Activated naive CD4-positive, alpha-beta T cell (primary cell): ENCODE measurements at places on chromosomes 3 and 15.

DNA sequence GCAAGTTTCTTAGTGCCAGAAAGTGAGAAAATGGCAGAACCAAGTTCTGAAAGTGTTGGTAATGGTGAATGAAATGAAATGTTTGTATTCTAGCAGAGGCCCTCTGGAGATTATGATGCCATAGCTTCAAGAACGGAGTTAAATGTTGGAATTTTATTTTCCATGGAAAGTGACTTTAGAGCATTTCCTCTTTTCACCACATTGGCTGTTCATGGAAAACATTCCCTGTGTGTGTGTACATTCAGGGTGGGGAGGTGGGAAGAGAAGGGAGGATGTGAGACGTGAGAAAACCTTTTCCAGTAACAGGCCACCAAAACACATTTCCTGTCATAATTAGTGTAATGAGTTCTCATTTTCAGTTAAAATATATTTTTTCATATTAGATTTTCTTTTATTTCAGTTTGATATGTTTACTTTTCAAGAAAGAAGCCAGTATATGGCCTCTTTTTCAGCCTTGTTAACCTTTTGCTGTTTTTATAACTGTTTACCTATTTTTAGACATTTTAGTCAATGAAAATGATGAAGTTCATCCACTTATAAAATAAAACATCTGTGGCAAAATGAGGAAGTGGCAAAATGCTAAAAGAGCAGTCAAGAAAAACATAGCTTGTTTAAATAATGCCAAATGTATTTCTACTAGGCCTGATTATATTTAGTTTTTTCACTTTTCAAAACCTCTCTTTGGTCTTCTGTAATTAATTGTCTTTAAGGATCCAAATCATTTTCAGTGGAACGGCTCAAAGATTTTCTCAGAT lies 21.6 kb downstream of the SAMMSON start:
- DNase-seq = no peak

- no peak for DNase-seq
These were observed 24.3 kb downstream of the PGPEP1L start for GRCh38 chr15:98983334-98983733.

DNA sequence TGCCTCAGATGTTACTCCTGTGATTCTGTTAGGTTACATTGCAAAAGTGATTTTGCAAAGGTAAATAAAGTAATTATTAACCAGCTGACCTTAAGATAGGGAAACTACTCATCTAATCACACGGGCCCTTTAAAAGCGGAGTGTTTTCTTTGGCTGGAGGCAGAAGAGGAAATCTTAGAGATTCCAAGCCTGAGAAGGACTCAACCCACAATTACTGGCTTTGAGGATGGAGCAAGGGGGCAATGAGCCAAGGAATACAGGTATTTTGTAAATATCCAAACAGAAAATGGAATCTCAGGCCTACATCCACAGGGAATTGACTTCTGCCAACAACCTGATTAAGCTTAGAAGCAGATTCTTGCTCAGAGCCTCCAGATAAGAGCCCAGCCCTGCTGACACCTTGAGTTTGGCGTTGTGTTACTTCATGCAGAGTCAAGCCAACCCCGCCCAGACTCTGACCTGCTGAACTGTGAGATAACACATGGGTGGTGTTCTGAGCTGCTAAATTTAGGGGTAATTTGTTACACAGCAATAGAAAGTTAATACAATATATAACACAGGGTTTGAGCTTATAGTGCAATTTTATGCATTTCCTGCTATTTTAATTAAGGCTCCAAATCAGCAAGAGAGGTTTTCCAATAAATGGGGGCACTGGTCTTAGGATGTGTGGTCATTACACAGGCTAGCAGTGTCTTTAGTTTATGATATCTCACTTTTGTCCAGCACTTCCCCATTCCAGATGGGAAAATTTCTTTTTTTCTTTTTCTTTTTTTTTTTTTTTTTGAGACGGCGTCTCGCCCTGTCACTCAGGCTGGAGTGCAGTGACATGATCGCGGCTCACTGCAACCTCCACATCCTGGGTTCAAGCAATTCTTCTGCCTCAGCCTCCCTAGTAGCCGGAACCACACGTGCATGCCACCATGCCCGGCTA lies 19.5 kb downstream of the NFKBIZ start:
- DNase-seq = no peak

DNA sequence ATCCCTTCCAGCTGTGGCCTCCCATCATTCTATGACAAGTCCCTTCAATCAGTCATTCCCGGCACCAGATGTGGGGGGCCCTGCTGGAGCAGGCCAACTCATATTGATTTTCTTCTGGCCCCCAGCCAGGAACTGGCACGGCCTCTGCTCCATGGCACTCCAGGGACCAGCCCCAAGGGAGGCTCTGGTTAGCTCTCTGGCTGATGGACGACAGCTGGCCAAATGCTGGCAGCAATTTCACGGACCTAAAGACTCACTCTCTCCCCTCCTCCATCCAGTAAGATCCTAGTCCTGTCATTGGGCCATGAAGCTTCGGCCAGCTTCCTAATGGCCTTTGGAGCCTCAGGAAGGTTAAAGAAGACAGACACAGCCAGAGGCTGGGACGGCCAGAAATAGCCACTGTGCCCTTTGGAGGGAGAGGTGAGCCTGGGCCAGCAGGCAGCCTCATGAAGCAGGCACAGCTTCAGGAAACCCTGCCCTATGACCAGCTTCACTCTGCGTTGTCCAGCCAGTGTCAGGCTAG lies 131.0 kb downstream of the MEX3B start:
- DNase-seq = no peak

GRCh38 chr15:80996247-80996646 lies 4.5 kb upstream of the TLNRD1 start:
- no peak for DNase-seq

- no peak for DNase-seq
These were observed 479.8 kb downstream of the NAALADL2 start for GRCh38 chr3:175338775-175339535.

DNA sequence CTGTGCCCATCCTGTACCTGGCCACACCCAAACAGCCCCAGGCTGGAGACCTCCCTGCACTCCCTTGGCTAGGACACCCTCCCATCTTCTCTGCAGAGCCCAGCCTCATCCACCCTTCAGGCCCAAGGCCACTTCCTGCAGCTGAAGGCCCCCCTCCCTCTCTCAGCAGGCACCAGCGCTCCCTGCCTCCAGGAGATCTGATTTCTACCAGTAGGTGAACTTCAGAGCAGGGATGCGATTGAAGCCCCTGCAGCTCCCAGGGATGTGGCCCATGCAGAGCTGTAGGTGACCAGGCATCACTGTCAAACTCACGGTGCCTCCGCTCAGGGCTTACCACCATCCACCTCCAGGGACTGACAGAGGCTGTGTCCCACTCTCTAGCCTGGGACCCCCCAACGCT lies 96.3 kb downstream of the NUP210 start:
- DNase-seq = no peak

GRCh38 chr3:134854254-134854653 lies 59.2 kb downstream of the EPHB1 start:
- DNase-seq = no peak

GRCh38 chr3:147195887-147196286 lies 210.5 kb downstream of the ZIC4 start:
- no peak for DNase-seq
